Globus pallidus (tissue), 1 donor: ENCODE measurements at places on chromosomes 13 and 19.

GRCh38 chr19:16442386-16443276, 29.1 kb downstream of the EPS15L1 start:
- DNase-seq = no peak

- peak; percentile 97 for DNase-seq
These were observed 63.1 kb downstream of the SERP2 start for GRCh38 chr13:44436589-44437337.

- no peak for DNase-seq
These were observed 197.2 kb upstream of the CSNK1A1L start for GRCh38 chr13:37302686-37303085.

DNA sequence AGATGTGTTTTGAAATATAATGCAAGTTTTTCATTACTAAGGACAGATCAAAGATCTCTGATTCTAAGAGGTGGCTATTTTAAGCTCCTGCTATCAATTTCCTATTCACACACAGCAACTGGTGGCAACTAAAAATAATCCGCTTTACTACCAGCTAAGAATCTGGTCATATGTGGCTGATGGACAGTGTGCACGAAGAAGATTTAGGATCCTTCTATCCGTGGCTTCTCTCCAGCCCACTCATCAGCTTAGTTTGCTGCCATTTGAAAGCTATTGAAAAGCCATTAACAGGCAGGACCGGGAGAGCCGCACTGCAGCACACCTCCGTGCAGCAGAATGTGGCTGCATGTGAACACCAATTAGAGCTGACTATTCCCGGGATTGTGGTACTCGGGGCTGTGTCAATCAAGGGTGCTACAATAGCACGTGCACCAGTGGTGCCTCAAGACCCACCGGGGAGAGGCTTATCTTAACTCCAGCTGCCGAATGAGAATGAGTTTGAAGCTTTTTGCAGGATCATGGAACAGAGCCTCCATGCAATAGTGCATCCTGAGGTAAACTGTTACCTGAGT, at the start of gene MYO16:
TSS of gene MYO16 (plus strand) at position 431 of the 572 bp plus-strand sequence. CDS start 234 bp downstream, outside the sequence.
- no peak for DNase-seq

- no peak for DNase-seq
These were observed 9.0 kb downstream of the DNASE2 start for GRCh38 chr19:12872255-12872654.

DNA sequence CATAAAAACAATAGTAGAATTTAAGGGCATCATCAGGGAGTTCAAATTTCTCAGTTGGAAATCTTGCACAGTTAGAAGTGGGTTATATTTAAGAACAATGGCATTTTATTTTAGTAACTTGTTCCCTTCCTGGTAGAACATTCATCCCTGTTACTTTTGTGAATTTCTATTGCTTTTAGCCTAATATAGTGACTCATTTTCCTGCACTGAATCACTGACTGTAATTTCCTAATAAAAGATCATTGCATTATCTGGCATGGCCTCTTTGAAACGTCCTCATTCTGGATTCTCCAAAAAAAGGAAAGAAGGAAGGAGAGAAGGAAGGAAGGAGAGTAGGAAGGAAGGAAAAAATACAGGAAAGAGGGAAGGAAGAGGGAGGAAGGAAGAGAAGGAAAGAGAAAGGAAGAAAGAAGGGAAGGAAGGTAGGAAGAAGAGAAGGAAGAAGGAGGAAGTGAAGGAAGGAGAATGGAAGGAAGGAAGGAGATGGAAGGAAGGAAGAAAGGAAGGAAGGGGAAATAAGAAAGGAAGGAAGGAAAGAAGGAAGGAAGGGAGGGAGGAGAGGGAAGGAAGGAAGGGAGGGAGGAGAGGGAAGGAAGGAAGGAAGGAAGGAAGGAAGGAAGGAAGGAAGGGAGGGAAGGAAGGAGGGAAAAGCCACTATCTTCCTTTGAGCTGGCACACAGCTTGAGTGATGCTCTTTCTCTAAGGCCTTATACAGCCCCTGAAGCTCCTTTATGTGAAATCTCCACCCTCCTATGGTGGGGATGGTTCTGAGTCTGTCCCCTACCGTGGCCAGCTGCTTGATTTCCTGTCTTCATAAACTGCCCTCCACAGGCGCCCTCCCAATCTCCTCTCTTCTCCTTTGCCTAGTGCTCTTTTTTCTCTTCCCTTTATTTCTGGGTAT, 29.8 kb upstream of the TM9SF2 start:
- no peak for DNase-seq

DNA sequence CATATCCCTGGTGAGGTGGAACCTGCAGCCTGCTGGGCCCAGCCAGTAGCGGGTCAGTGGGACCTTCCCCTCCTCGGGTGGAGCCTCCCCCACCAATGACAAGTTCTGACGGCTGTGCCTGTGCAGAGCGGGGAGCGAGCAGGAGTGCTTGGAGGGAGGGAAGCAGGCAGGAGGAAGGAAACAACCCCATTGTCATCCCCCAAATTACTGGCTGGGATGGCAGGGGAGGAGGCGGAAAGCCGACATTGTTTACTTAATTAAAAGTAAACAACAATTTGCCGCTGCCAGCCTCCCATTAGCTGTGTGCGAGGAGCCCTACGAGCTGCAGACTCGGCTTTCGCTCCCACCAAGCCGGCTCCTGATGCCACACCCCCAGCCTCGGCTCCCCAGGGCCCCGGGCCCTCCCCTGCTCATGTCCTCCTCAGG, 45.5 kb downstream of the LYL1 start:
- DNase-seq = no peak

DNA sequence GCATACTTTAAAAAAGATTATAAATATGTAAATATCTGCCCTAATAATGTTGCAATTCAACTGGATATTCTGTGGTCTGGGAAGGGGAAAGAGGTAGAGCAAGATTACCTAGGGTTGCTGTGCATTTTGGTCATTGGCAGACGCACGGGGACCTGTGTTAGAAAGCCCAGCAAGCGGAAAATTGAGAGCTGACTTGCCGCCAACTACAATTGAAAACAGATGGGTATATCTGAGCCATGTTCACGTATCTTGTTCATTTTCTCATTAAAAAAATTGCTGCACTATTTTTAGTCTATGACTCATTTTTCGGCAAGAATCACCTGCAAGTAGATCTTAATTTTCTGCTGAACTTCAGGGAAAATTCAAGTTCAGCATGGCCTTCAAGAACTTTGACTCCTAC, 308.5 kb upstream of the TMTC4 start:
- no peak for DNase-seq

DNA sequence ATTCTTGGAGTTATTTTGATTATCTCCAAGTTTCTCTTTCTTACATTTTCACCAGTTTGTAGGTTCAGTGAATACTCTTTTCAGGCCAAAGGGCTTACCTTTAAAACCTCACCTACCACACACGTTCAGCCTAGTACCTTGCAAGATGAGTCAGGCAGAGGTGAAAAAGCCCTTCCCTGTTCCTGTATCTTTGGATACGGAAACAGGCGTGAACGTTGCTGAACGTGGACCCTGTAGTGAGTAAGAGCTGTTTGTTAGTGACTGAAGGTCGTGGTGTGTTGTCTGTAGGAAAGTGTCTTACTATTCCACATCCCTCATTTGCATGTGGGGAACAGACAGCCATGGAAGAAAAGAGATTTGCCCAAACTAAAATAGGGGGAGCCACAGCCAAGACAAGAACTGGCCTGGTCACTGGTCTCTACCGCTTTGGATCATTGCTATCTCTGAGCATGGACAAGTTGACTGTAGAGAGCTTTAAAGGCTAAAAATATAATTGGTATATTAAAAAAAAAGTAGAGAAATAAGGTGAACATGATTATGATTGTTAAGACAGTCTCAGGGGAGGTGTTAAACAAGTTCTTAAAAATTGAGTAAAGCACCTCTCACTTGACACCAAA, 3.5 kb downstream of the CEBPG start:
- no peak for DNase-seq

GRCh38 chr13:73825143-73825542, 309.1 kb downstream of the KLF12 start:
- DNase-seq = no peak

GRCh38 chr19:33794683-33795369, 1.8 kb upstream of the KCTD15 start:
- no peak for DNase-seq

DNA sequence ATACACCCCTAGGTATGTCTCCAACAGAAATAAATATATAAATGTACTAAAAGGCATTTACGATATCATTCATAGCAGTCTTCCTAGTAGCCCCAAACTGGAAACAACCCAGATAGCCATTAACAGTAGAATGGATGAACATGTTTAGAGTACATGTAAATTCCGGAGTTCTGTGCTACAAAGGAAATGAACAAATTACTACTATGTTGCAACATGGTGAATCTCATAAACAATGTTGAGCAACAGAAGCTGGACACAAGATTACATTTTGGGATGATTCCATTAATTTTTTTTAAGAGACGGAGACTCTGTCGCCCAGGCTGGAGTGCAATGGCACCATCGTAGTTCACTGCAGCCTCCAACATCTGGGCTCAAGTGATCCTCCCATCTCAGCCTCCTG, 5.9 kb upstream of the SLC7A10 start:
- no peak for DNase-seq

- DNase-seq = no peak
These were observed 665.6 kb downstream of the SLITRK1 start for GRCh38 chr13:83216479-83217245.

DNA sequence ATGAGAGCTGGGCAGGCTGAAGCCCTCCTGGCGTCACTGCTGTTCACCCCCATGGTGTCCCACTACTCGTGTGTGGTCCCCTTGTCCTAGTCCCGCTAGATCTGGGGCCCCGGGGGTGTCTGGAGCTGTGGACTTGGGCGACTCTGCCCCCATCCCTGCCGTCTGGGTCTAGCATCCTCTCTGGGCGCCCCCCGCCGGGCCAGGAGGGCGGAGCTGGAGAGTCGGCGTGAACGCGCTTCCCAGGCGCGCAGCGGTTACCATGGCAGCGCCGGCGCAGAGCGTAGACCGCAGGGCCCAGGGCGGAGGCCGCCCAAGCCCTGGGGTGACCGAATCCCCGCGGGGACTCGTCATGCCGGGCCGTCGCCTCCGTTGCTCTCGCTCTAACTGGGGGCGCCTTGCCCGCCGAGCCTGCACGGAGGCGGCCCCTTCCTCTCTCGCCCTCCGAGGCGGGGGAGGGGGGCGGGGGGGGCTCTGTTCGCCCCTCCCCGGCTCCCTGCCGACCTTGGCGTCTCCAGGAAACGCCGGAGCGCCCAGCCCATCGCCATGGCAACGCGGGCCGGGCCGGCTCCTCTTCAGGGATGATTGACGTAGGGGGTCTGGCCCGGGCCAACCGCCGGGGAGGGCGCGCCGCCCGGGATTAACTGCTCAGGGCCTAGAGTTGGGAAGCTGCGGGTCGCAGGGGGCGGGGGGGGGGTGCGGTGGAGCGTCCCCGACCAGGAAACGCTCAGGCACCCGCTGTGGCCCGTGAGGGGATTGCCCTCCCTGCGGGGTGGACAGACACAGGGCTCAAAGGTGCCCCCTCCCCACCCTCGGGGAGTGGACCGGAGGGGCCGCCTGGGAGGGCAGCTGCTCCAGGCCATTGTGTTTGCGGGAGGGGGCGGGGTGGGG, 8.9 kb downstream of the ISYNA1 start:
- peak; percentile 40 for DNase-seq

- DNase-seq = no peak
These were observed 11.5 kb downstream of the FLT1 start for GRCh38 chr13:28483313-28483931.

GRCh38 chr13:57137585-57137984, 3.1 kb upstream of the PRR20A start:
- DNase-seq = no peak

- no peak for DNase-seq
These were observed 77.5 kb upstream of the MIR17HG start for GRCh38 chr13:91270031-91270430.

DNA sequence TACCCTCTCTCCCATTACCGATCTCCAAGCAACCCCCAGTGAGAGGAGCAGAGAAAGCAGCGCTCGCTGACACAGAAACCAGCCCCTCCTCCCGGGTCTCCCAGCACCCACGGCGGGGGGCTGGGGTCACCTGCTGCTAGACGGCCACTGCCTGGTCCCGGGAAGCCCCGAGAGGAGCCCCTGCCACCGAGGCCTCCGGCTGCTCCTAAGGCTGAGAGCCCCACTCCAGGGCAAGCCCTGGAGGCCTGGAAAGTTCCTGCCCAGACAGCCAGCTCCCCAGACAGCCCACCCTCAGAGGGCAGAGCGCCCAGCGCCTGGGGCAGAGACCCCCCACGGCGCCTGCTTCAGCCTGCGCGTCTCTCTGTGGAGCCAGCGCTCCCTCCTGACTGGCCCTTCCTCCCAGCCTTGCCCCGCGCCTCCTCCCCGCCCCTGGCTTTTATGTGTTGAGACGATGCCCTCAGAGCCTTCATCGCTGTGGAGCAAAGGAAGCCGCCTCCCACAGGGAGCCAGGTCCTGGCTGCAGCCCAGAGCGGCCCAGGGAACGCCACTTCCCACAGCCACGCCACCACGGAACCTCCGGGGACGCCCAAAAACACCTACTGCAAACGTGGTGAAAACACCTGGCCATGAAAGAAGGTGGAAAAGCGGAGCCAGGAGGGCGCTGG, 51.1 kb downstream of the MLLT1 start:
- DNase-seq = no peak

- no peak for DNase-seq
These were observed 5.3 kb downstream of the NECTIN2 start for GRCh38 chr19:44851427-44851826.

- DNase-seq = peak; percentile 62
These were observed 5.4 kb upstream of the VSTM2B start for GRCh38 chr19:29520390-29520789.

GRCh38 chr19:28489776-28490175, 723.2 kb downstream of the UQCRFS1 start:
- no peak for DNase-seq

- no peak for DNase-seq
These were observed 80.7 kb upstream of the OLFM4 start for GRCh38 chr13:52947921-52948373.

DNA sequence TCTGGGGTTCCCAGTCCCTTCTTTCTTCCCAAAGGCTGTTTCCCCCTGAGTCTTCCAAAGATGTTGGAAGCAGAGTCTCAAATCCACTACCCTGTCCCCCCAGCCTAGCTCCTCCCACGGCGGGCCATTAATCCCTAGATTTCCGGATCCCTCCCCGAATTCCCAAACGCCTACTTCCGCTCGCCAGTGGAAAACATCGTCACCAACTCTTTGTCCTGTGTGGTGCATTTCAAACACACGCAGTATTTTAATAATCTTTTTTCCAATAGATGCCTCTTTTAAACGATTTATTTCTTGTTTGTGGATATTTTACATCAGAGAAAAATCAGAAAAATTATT, 610 bp downstream of the ZNF791 start:
- peak; percentile 58 for DNase-seq

- DNase-seq = no peak
These were observed 44.6 kb downstream of the ZNF787 start for GRCh38 chr19:56076498-56076897.

GRCh38 chr13:68234274-68234673, 1004.1 kb upstream of the PCDH9 start:
- no peak for DNase-seq
